Activated CD8-positive, alpha-beta T cell treated with anti-CD3 and anti-CD28 coated beads for 36 hours (primary cell): ENCODE measurements at places on chromosomes 13 and 19. TPM values are rescaled to one million over a fixed set of nuclear protein-coding genes. Genes with fewer than 3 reads are reported as not detected.
A peak's percentile ranks its signal among the peaks of the same experiment; 100 is the strongest.

Gene ABHD8
- 5.0 TPM for total RNA-seq

DNA sequence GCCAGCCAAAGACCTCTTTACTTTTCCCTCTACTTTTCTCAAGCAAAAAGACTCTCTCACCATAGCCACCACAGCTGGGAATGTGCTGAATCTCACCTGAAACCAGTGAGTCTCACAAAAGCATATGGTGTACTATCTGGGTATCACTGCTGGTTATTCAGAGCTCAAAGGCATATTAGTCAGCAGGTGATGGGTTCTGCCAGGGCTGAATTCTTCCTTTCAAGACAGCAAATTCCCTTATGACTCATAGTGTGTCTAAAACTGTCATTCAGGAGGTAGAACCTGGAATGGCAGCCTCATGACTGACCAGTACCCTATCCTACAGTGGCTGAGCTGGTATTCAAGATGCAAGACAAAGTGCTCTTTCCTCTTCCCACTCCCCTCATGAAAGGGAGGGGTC, 2859.1 kb downstream of the PCDH9 start:
- no peak for DNase-seq
- H3K27ac ChIP-seq: no peak overlapping the region
- no peaks in the 10 kb centered on the region for H3K4me1 ChIP-seq
- no peak overlapping the region for H3K4me3 ChIP-seq

Gene SLC25A41
- not detected for total RNA-seq

DNA sequence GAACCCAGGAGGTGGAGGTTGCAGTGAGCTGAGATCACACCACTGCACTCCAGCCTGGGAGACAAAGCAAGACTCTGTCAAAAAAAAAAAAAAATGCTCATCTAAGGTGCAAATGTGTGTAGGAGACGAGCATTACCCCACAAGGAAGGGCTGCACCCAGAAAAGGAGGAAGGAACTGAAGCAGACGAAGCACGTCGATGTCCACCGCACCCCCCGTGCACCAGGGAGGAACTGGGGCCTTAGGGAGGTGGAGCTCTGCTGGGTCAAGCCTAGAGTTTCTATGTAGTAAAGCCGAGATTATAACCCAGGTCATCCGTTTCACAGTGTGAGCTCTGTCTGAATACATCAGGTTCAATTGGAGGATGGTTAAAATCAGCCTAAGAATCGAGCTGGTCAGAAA, 1.1 kb downstream of the VSTM1 start:
- H3K27ac ChIP-seq: no peak overlapping the region
- H3K27me3 ChIP-seq: peaks cover 14% of the 10 kb centered on the region
- H3K4me3 ChIP-seq: no peak overlapping the region
- DNase-seq: no peak

- DNase-seq: no peak
- peaks cover 9% of the 10 kb centered on the region for H3K4me1 ChIP-seq
- H3K27me3 ChIP-seq: no peaks in the 10 kb centered on the region
- peak overlapping the region; percentile 90 for H3K27ac ChIP-seq
Observed at GRCh38 chr19:17419154-17419620, 660 bp upstream of the MVB12A start.

Gene DIRAS1
- 0.09 TPM for total RNA-seq

Gene APLP1
- 2.1 TPM for total RNA-seq

- H3K27ac ChIP-seq: peak overlapping the region; percentile 4
- DNase-seq: peak; percentile 79
- H3K27me3 ChIP-seq: peaks cover 58% of the 10 kb centered on the region
- peak overlapping the region; percentile 56 for H3K4me3 ChIP-seq
- H3K4me1 ChIP-seq: peaks cover 12% of the 10 kb centered on the region
- no peaks in the 10 kb centered on the region for H3K36me3 ChIP-seq
Observed at GRCh38 chr13:33017323-33017929, 1.2 kb downstream of the KL start.

Gene ZNF507
- total RNA-seq: 25.6 TPM

DNA sequence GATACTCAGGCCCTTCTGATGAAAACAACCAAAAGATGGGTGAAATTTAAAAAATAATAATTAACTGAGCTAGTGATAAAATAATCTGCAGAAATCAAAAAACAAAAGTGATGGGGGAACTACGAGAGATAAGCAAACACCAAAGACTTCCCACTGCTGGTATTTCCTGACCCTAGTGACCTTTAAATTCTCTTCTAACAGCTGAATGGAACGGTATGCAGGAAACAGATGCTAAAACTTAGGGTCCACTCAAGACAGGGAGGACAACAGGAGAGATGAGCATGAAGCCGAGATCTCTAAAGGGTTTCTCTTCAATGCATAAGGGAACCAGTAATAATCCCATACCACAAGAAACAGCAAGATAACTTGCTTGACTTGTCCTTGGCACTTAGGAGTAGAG, 50.8 kb downstream of the USP12 start:
- H3K4me1 ChIP-seq: peaks cover 56% of the 10 kb centered on the region
- no peak overlapping the region for H3K4me3 ChIP-seq
- no peak overlapping the region for H3K27ac ChIP-seq
- H3K27me3 ChIP-seq: no peaks in the 10 kb centered on the region
- DNase-seq: no peak

Gene NTN5
- 0.83 TPM for total RNA-seq

Gene MYH14
- total RNA-seq: not detected
